CD4-positive, alpha-beta T cell treated with Interleukin-15 for 4 hours (primary cell): ENCODE measurements at places on chromosomes 3 and 15.

- DNase-seq: no peak
These were observed 447.7 kb upstream of the DPPA4 start for GRCh38 chr3:109784852-109785631.

- DNase-seq: no peak
These were observed 20.6 kb downstream of the ACKR2 start for GRCh38 chr3:42829628-42830436.

- DNase-seq: no peak
These were observed 59.9 kb downstream of the CACNA2D3 start for GRCh38 chr3:54182242-54182641.

DNA sequence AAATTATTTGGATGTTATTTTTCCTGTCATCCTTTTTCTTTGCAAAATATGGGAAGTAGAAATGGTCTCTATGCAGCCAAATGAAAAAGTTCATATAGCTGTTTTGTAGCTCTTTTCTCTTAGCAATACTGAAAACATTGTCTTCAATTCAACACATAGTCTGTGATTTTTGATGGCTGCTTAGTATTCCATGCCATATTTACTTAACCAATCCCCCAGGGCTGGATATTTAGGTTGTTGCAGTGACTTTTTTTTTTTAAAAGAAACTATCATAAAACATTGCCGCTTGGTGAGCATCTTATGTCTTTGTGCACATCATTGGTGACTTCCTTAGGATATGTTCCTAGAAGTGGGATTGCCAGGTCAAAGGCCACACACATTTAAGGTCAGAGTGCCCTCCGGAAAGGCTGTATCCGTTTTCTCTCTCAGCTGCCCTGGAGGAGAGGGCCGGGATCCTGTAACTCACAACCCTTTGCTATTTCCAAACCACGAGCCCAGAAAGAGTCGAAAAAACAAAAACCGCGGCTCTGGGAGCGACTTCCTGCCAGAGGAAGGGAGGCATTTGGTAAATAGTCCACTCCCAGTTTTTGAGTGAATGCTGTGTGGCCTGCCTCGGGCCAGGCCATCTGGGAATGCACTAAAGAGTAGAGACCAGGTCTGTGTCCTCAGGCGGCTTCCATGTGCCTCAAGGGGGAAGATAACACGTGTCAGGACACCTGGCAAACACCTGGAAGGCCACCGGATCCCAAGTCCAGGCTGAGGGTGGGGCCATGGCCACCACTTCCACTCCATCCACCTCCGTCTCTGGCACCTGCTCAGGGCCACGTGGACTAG, 41.9 kb downstream of the SMAD6 start:
- no peak for DNase-seq

DNA sequence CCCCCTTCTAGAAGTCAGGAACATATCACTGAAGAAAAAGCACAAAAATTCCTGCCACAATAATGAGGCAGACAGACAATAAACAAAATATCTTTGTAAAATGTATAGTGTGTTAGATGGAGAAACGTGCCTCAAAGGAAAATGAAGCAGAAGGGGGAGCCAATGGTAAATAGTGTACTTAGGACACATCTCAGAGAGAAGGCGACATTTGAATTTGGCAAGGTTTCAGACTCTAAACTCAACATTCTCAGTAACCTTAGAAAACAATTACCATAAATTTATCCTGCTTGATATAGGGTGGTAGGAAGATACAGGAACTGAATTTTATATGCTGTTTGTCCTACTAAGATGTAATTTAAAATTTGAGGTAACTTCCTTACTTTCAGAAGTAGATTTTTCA, 52.6 kb upstream of the PTX3 start:
- DNase-seq: no peak

DNA sequence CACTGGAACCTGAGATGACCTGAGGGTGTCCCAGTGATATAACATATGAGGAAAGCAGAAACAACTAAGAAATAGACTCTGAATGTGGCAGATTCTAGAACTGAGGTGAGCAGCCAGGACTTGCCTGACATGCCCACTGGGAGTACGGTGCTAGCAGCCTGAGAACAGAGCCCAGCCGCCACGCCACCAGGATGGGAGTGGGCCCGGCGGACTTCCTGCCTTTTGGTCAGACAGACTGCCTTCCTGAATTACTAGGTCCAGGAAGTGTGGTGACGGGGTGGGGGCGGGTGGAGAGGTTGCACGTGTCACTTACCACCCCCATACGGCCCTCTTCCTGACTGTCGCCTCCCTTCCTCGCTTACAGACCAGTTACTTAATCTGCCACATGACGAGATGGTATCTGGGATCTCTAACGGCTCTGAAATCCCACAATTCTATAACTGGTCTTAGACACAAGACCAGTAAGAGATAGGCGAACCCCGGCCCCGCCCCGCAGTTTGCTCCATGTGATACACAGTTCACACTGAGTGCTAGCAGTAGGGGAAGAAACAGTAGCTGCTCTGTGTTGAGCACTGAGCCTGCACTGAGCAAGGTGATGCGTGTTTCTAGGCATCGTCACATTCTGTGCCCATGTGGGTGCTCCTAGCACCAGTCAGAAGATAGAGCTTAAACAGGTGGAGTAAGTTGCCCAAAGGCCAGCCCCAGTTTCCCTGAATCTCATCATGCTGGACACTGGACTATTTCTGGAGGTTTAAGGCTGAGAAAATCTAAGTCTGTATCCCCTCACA, 95.7 kb downstream of the CPN2 start:
- peak; percentile 18 for DNase-seq

DNA sequence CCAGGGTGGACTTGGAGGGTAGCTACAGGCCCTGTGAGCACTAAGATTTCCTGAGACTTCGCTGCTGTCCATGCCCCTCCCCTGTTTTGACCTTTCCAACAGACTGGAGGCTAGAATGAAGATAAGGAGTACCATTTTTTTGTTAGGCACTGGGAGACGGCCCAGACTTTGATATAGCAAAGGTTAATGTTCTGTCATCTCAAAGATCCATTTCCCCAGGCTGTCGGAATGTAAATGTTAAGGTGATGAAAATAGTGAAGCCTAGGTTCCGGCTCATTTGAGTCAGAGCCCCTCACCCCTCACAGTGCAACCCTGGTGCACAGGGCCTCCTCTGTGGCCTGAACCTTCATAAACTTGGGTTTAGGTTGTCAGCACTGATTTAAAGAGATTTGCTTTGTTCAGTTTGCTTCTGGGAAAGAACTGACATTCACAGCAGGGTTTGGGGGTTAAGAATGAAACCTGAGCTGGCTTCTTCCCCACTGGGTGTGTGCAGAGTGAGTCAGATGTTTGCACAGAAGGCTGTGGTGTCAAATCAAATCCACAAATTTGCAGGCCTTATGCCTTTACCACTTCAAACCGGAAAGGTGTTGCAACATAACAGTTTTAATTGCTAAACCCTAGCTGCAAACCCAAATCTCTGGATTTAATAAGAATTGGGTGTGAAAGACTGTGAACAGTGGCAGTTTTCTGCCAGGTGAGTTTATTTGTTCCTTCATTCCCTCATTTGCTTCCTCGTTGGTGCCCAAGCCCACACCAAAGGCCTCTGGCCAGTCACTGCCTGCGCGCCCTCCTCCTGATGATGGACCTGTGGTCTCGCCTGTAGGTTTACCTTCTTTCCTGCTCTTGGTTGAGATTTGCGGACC, 20.6 kb upstream of the KCTD6 start:
- DNase-seq: peak; percentile 78

DNA sequence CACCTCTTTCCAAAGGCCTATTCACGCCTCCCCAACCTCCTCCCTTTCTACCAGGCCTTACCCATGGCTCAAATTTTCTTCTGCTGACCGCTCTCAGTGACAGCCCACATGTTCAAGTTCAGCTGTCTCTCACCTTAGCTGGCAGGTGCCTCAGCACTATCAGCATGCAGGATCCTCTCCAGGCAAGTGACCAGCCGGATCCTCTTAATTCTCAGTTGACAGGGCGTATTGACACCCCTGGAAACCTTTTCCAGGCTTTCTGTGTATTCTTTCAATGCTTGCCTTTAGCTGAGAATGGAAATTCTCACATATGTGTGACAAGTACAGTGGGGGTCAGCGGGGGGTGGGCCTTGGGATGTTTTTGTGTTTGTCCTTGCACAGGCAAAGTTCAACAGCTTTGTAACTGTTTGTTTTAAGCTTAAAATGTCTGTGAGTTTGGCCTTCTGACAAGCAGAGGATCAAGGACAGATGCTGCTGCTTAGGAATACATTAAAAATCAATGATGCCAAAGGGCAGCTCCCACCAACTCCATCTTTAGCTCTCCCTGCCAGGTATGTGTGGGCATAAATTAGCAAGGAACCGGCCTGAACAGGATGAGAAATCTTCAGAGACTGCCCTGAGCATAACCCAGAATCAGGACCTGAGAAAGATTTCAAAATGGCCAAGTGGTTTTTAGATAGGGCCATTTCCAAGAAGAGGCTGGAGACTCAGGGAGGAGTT, 17.4 kb upstream of the BDH1 start:
- no peak for DNase-seq

GRCh38 chr3:46664188-46664970, 29.1 kb downstream of the ALS2CL start:
- DNase-seq: no peak

DNA sequence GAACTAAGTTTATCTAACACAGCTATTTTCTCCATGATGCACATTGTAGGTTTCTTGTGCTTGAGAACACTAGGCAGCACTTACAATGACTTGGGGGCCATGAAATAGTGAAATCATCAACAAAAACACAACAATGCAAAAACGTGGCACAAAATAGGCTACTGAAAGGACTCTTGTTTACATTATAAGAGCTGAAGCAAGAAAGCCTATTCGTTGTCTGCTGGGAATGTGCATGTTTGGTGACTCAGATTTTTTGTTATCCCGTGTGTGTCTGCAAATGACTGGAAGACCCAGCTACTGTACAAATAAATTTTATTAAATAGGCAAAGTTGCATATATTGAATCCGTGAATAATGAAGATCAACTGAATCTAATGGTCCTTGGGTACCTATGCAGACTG, 85.0 kb downstream of the TCF12 start:
- DNase-seq: no peak

GRCh38 chr15:51448622-51449399, 107.4 kb downstream of the GLDN start:
- DNase-seq: no peak

DNA sequence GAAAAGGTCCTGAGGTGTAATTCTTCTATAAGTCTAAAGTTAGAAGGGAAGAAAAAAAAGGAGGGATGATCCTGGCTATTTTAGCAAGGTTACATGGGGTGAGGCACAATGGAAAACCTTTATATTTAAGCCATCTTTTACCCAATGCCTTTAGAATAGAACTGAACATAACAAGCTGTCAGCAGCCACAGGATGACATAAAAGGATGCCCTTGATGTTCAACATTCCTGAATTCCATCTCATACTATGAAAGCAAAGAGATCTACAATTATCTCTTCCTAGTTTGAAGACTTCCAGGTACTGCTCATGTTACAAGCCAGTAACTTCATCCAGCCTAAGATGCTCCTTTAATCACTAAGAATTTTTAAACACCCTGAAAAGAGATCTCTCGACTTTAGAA, 26.9 kb downstream of the NEK10 start:
- DNase-seq: no peak

DNA sequence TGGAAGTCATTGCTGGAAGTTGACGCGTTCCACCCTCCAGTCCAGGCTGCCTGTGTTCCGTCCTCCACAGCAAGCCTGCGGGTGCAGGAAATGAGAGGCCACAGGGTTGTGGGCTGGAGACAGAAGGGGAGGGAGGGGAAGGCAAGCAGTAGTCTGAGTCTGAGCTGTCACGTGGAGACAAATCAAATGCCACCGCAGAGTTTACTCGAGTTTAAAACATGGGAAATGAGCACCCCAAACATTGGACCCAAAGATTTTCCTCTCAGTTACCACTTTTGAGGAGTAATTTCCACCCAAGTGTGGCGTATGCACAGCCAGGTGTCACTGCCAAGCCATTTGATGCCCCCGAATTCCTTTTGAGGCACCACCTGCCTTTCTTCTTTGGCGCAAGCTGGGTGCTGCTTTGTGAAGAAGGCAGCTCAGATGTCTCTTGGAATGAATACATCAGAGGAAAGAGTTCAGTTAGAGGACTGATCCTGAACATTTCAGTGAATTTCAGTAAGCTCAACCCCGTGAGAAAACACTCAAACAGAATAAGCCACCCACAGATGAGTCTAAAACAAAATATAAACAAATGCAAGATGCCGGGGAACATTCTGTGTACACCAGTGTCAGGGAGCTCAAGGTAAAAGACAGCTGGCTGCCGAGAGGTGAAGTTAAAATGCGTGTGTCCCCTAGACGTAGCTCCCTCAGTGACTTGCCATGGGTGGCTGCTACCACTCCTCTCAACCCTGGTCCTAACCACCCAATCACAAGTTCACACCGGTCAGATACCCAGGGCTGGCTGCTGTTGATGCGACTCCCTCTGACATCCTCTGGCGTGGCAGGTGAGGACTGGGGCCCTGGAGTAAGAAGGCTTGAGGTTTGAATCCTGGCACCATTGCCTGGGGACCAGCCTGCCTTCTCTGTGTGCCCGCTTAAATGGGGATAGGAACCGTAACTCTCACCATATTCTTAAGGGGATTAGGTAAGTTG, 203.8 kb downstream of the UACA start:
- DNase-seq: peak; percentile 54

DNA sequence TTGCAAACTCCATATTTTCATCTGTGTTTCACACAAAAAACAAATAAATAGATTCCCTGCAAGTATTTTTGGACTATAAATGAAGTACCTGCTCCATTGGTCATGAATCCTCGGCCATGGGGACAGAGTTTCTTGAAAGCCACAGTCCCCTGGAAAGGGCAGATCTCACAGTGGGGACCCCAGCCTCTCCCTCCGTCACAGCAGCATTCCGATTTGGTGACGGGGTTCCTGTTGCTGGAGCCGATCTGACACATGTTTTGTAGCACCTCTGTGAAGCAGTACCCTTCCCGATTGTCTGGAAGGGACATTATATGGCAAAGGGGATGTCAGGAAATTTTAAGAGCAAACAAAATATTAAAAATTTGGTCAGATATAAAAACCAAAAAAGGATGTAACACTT, 96.2 kb downstream of the DUT start:
- DNase-seq: no peak

GRCh38 chr3:100173961-100174360, 59.7 kb upstream of the FILIP1L start:
- DNase-seq: no peak

DNA sequence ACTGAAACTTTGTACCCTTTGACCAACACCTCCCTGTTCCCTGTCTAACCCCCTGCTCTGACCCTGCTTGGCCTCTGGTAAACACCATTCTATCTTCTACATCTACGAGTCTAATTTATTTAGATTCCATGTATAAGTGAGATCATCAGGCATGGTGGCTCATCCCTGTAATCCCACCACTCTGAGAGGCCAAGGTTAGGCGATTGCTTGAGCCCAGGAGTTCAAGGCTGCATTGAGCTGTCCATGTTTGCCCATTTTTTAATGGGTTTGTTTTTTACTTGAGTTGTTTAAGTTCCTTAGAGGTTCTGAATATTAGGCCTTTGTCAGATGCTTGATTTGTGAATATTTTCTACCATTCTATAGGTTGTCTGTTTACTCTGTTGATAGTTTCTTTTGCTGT, 16.9 kb downstream of the FBXW12 start:
- no peak for DNase-seq
